ENCODE measurements at places on chromosomes 11 and 22.

DNA sequence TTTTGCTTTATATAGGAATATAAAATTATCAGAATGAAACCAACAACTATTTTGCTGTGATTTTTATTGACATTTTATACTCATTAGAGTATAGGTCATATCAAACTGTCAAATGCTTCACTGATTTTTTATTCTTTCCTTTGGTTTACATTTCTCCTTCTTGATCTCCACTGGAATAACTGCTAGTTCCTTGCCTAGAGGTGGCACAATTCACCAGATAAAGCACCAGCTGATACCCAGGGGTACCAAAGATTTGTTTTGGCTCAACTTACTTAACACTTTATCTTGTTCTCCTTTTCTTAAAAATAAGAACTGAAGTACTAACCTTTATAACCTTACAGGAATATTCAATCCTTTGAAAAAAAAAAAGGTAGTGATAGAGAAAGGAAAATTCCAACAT is 725.1 kb upstream of the CHORDC1 start:
- peak; percentile 7 for DNase-seq

DNA sequence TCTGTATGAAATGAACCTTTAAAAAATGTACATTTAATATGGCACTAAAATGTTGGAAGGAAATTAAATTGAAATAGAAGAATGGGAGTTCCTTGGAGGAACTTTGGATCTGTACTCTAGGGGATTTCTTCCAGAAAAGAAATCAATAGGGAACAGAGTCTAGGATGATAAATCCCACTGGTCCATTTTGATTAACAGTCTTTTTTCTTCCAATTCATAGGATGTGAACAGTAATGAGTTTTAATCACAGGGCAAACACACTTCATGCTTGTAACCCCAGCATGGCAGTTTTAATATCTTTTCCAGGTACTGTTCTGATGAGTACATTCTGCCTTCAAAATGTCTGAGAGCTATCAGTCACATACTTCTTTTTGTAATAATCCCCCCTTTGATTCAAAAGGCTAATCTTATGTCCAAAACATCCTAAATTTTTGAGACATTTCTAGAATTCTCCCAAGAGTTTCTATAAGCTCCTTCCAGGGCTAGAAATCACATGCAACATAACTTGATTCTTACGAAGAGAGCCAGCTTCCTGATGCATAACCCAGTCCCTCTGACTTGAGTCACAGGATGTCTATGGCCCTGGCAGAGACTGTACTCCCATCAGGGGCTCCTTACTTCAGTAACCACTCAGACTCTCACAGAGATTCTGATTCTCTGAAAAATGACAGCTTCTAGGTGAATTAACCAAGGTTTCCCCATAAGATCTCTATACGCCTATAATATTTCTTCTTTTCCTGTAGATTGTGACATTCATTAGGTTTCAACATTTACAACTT is 112.9 kb downstream of the SLC36A4 start:
- no peak for DNase-seq

DNA sequence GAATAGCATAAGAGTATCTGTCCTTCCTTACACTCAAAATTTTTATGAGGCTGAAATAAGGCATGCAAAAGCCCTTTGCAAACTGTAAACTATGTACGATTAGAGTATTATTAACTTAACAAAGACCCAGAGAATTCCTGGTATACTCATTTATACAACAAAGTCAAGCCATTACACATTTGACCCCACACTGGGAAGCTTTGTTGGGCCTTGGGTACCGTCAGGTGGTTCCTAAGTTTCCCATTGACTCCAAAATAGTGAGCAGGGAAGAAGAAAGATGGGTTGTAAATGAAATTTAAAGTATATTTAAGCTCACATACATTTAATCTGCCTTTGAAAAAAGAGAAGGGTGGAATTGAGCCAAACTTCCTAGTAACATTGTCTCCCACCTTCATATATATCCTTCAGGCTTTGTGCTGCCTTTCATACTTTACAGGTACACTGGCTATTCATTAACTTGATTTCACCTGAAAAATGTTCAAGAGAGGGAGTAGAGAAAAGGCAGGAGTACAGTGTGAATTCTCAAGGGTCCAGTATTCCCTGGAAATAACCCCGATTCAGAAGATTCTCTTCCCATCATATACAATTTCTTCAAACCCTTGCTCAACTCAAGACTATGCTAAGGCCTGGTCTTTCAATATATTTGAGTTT is 68.6 kb downstream of the SOX6 start:
- no peak for DNase-seq

GRCh38 chr11:66859686-66860448 is 3.0 kb downstream of the LRFN4 start:
- DNase-seq: no peak

DNA sequence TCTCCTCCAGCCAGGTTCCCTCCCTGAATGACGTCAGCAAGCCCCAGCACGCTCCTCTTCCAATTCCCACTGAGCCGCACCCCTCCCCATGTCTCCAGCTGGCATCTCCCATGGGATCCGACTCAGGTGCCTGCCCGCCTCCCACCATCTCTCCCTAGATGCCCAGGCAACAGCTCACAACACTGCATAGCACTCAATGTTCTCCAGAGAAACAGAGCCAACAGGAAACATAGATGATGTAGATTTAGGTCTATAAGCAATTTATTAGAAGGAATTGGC is 532.3 kb downstream of the BRD1 start:
- no peak for DNase-seq

GRCh38 chr22:24482575-24482974 is 12.6 kb upstream of the UPB1 start:
- no peak for DNase-seq

GRCh38 chr11:76334826-76335389 is 46.0 kb downstream of the THAP12 start:
- no peak for DNase-seq

DNA sequence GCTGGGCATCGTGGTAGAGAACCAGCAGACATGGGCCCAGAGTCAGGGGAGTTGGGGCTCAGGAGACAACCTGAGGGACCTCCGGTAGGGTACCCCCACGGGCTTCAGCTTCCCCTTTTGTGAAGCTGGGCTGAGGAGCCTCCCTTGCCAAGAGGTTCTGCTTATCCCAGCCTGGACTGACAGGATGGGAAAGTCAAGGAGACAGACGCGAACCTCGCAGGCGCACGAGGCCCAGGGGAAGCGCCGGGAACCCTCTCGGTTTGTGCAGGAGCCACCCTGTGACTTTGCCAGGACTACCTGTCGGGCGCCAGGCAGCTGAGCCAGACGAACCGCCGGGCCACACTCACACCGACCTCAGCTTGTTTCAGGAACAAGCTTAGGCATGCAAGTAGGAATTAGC is 566.1 kb downstream of the BRD1 start:
- DNase-seq: peak; percentile 13

- no peak for DNase-seq
Observed at GRCh38 chr11:129700701-129701100, 114.9 kb upstream of the TMEM45B start.

Data from stomach (tissue), 19 donors.